AG04449 (cell line): ENCODE measurements at places on chromosomes 11 and 22.

- DNase-seq: no peak
Measured at GRCh38 chr11:32905028-32905667, 12.5 kb downstream of the QSER1 start.

GRCh38 chr22:49589301-49589700, 238.4 kb downstream of the BRD1 start:
- DNase-seq: no peak

GRCh38 chr11:57475671-57476046, 15.3 kb downstream of the RTN4RL2 start:
- DNase-seq: no peak

DNA sequence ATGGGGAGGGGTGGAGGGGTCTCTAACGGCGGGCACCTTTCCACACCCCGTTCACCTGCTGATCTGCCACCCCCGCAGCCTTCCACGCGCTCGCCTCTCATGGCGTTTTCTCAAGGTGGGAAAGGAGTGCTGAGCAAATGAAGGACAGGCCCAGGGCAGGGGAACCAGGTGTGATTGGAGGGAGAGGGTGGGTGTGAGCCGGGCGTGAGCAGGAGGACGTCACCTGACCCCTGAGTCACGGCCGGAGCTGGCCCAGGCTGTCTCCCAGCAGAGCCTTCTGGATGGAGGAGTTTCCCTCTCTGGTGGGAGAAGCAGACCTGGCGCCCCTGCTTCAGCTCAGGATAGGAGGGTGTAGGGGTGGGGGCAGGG, 14.0 kb upstream of the ARHGAP8 start:
- DNase-seq: no peak

- no peak for DNase-seq
Measured at GRCh38 chr11:79503028-79503427, 62.2 kb upstream of the TENM4 start.

DNA sequence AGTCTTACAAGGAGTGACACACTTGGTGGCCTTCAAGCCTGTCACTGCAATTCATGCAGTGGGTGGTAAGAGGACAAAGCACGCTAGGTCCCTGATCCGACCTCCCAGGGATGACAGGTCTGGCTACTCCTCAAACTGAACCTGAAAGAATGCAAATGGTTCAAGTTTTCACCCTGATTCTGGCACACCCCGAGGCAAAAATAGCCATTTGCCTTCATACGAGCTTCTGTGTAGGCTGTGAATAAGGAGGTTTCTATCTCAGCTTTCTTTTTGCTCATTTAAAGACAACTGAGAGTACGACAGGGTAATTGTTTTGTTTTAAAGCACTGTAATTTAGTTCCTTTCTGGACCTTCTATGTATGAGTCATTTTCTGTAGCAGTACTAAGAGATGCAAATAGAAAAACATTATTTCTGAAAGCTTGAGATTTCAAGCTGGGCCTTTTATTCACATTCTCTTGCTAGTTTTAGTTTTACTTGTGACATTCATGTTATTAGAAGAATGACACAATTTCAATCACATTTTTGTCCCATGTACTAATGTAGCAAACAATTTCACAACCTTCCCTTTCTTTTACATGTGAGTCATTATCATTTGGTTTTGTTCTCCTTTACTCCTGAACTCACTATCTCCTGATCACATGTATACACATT, 56.6 kb upstream of the FDX1 start:
- DNase-seq: no peak
